ENCODE measurements at places on chromosomes 11 and 22.
A peak's percentile ranks its signal among the peaks of the same experiment; 100 is the strongest.

DNA sequence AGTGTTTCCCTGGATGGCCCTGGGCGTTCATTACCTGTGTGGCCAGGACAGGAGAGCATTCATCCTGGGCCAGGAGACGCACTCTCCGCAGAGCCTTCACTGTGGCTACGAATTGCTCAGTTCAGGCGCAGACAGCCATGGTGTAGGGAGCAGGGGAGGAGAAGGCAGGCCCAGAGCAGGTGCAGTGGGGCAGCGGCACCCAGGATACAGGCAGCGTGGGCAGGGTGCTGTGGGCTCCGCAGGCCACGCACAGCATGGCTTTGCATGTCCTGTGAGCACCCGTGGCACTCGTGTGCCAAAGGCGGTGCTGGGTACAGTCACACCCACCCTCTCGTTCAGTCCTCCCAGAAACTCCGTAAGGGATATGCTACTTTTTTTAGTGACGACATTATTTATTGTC is 124.2 kb upstream of the B3GAT1 start:
- no peak for DNase-seq

DNA sequence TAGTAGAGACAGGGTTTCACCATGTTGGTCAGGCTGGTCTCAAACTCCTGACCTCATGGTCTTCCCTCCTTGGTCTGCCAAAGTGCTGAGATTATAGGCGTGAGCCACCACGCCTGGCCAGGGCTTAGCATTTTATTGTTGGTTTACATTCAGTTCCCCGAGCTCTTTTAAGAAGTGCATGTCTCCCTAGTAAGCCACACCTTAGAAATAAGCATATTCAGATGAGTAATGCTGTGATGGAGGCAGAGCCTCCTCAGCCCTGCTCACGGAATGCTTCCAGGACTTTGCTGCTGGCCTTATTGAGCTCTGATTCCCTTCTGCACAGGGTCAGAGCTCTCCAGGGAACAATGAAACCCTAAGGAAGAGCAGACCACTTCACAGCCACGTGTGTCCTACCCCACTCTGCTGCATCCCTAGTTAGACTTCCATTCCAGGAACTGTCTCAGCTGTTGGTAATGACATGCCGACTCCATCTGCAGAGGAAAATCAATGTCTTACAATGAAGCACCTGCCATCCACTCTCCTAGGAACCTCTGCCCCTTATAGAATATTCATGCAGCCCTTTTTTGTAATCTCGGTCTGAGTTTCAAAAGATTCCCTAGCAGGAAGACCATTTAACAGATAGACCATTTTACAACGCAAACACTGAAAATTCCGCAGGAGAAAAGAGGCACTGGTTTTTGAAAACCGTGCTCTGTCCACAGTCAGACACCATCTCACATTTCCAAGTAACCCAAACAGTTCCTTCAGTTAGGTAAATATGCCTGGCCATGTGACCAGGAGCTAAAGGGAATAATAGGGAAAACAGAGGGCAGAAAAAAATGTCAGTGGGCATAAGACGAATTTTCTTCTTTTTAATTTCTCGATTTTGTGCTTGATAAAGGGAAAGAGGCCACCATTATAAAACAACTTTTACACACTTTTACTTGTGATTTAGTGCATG is 1.7 kb upstream of the JAM3 start:
- DNase-seq = no peak

DNA sequence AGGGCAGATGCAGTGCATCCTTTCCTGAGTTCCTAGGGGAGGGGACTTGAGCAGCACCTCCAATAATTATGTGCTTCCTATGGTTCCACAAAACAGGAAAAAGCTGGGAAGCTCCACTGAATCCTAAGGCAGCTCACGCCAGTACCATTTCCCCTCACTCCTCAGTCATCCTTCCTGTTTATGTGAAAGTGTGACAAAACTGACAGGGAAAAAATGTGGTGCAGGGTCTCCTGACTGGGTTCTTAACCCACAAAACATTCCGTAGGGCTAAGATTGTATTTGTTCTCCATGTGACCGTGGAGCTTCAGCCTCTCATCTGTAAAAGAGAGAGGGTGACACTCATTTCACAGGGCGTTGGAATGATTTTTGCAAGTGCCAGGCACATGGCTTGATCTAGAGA is 12.2 kb upstream of the LYVE1 start:
- DNase-seq = no peak

- no peak for DNase-seq
Measured at GRCh38 chr11:85626496-85626895, 648 bp downstream of the DLG2 start.

GRCh38 chr22:17912945-17913721 is 111.2 kb downstream of the MICAL3 start:
- DNase-seq = peak; percentile 23

DNA sequence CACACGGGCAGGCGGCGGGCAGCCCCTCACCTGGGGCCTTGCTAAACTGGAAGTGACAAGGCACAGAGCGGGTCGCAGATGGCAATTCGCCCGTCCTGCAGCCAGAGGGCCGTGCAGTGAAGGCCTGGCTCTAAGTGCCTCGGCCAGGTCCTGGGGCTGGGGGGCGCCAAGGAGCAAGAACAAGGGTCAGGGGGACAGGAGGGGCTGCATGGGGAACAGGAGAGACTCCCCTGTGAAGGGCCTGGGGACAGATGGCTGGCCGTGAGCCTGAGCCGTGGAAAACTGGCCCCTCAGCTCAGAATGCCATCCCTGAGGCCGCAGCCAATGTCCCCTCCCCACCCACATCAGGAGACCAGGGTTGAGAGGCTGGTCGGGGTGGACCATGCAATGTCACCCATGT is 60.0 kb downstream of the RTL6 start:
- DNase-seq = no peak

GRCh38 chr11:76984743-76985142 is 49.5 kb upstream of the B3GNT6 start:
- no peak for DNase-seq

DNA sequence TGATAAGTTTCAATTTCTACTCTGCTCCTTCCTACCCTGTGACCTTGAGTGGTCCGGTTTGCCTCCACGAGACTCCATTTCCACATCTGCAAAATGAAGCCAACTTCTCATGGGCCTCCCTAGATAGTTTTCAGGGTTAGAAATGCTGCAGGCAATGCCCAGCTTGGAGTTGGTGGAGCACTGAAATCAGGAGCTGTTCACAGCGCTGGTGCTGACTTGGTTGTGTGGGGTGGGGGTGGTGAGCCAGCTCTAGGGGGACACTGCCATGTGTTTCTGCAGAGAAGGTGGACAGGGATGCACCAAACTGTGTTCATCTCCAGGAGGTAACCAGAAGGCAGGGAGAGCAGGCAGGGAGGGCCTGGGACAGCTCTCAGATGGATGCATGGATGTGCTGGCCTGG is 37.0 kb downstream of the SGSM1 start:
- DNase-seq = no peak

DNA sequence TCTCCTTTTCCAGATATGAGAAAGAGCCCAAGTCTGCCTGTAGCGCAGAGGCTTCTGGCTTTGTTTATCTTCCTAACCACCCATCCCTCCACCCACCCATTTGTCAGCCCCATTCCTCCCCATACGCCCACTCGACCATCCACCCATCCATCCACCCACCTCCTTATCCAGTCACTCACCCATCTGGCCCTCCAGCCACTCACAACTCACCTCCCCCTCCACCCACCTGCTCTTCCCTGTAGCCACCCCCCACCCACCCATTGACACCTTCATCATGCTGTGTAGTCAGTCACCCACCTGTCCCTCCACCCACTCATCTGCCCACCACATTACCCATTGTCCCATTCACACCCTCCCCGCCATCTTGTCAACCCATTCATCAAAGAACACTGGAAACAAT is 5.5 kb downstream of the CST6 start:
- DNase-seq = no peak

DNA sequence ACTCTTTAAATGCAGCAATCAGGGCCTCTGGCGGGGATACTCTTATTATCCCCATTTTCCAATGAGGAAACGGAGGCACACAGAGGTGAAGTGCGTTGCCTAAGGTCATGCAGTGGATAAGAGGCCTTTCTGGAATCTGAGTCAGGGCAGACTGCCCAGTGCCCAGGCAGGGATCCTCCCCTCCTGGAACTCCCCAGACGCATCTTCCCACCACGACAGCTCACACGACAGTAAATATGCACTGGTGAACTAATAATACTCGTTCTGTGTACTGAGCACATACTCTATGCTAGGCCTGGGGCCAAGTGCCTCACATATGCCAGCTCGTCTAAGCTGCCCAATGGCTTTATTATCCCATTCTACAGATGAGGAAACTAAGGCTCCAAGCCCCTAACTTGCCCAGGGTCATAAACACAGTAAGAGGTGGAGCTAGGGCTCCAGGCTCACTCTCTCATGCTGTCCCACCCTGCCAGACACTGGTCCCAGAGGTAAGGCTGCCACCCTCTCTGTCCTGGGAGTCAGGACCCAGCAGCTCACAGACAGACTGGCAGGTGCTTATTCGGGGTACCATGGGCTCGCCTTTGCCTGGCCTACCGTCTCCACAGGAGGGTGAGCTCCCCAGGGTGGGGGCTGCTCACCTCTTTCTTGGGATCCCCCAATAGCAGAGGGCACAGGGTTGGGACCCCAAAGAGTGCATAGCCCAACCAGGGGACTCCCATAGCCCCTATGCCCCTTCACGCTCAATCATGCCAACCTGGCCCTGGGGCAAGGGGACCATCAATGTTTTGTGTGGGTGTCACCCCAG is 2.3 kb downstream of the IL2RB start:
- DNase-seq = no peak

GRCh38 chr22:26597480-26597879 is 7.5 kb upstream of the TPST2 start:
- DNase-seq = no peak

DNA sequence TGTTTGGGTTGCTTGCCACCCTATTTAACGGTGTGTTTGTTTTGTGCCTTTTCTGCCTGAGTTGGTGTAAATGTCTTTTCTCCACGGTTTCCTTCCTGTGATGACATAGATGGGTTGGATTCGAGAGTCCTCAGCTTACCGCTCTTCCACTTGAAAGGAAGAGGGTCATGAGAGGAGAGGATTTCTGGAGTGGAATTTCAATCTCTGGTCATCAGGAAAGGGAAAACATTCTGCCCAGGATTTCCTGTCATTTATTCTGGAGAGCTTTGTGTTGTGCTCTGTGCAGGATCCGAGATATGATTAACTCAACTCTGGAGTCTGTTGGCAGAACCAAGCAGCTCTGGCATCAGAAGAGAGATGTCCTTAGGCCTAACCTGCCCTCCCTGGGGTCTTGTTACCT is 605.2 kb downstream of the NTM start:
- DNase-seq = no peak

- DNase-seq = no peak
Measured at GRCh38 chr22:41271787-41272186, 14.2 kb downstream of the RANGAP1 start.

DNA sequence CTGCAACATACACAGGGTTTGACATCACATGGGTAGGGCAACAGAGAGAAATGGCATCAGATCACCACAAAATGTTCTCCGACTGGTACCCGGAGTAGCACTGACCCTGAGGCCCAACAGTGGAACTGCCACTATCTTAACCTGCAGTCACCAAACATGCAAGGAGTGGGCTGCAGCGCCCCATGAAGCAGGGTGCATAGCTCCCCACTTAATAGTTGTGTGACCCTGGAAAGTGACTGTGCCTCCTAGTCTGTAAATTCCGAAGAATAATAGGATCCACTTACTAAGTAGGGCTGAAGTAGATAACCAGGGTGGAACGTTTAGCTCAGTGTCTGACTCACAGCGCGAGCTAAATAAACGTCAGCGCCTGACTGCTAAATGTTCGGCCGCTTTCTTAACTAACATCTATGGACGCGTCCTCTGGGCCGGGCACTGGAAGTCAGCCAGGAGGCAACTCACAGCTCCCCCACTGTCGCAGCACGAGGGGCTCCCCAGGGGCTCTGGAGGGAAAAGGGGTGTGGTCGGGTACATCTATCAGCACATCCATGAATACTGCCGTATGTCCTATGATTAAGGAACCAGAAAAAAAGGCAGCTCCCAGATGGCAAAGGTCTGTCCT is 777 bp downstream of the LTO1 start:
- peak; percentile 78 for DNase-seq

DNA sequence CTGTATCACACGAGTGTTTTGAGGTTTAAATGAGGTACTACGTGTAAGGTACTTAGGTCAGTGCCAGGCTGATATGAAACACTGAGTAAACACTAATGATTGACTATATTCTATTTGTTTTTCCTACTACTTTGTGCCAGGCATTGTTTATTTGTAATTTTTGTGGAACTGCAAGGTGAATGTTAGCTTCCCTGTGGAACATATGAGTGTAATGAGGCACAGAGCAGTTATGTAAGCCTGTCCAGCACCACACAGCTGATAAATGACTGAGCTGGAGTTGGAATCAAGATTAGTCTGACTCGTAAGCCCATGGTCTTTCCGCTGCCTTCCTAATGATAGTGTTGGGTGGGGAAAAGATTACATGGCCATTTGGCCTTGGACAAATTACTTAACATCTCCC is 5.9 kb downstream of the SLC37A2 start:
- DNase-seq = no peak

- DNase-seq = no peak
Measured at GRCh38 chr11:120310870-120311269, 14.2 kb upstream of the TLCD5 start.

- peak; percentile 25 for DNase-seq
Measured at GRCh38 chr11:130070846-130071200, 1.1 kb downstream of the APLP2 start.

GRCh38 chr11:69013009-69013951 is at the start of gene MRGPRF:
TSS of gene MRGPRF (minus strand) at chr11:69013246. CDS start at chr11:69009901, 3,345 bp downstream.
- peak; percentile 84 for DNase-seq

DNA sequence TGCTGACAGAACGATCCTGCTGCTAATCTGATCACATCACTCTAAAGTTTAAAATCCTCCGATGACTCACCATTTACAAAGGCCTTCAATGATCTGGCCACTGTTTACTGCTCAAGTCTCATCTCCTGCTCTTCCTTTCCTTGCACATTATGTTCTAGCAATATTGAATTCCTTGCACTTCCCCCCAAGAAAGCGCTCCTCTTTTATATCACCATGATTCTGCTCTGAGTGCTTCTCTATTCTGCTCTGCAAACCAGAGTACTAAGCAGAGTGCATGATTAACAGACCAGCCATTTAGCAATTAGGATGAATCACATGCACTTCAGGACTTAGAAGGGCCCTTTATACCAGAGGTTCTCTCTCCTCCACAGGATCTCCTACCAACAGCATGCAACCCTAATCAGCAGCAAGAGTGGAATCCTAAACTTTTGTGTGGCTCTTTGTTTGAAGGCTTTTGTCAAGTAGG is 1122.8 kb upstream of the CCDC90B start:
- DNase-seq = no peak

Measured in HFFc6 (cell line).